ENCODE measurements at places on chromosomes 16 and 17. TPM values are rescaled to one million over a fixed set of nuclear protein-coding genes. Genes with fewer than 3 reads are reported as not detected.

MRPL12 gene
- 23.5 TPM for total RNA-seq

KCNJ12 gene
- total RNA-seq: 11.3 TPM

BRICD5 gene
- total RNA-seq: 5.4 TPM

OR4D1 gene
- total RNA-seq: not detected

ETV4 gene
- total RNA-seq: 12.1 TPM

G6PC1 gene
- 6.0 TPM for total RNA-seq

KRTAP1-5 gene
- total RNA-seq: not detected

PPP1R9B gene
- total RNA-seq: 27.6 TPM

ENPP7 gene
- total RNA-seq: 4.4 TPM

TMC8 gene
- 8.7 TPM for total RNA-seq

ACSM5 gene
- total RNA-seq: 3.0 TPM

FMNL1 gene
- 15.3 TPM for total RNA-seq

TMED6 gene
- 1.9 TPM for total RNA-seq

FBXW10 gene
- 0.18 TPM for total RNA-seq

TNFRSF12A gene
- total RNA-seq: 25.6 TPM

POLR2A gene
- 118 TPM for total RNA-seq

ELP5 gene
- total RNA-seq: 27.2 TPM

ZNF668 gene
- 6.5 TPM for total RNA-seq

HAGHL gene
- total RNA-seq: 4.5 TPM

TP53I13 gene
- total RNA-seq: 41.9 TPM

CTF1 gene
- total RNA-seq: 4.8 TPM

All from metanephros (tissue), 2 donors.